Activated CD4-positive, alpha-beta T cell treated with anti-CD3 and anti-CD28 coated beads for 36 hours (primary cell): ENCODE measurements at places on chromosomes 1 and 21.

GRCh38 chr1:42756956-42757891, 9.6 kb downstream of the P3H1 start:
- DNase-seq: no peak

GRCh38 chr1:173168941-173169340, 38.2 kb downstream of the TNFSF4 start:
- DNase-seq: no peak

DNA sequence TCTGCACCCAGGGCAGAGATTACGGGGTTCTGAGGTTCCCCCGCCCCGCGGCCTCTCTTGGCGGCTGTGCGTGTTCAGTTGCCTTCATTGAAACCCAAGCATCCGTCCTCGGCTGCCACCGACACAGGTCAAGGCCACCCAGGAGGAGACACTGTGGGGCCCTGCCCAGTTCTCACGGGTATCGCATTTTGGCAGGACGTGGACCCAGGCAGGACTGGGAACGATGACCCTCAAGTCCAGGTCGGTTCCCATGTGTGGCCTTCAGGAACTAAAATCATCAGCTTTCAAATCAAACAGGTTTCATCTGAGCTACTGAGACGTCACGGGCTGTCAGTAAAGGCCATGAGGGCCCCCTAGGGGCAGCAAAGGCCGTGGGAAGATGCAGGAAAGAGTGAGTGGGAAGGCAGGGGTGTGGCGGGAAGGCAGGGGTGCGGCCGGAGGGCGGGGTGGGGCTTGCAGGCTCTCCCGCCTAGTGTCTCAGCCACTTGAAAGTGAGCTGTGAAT, 7.0 kb upstream of the C1orf174 start:
- DNase-seq: peak; percentile 72

DNA sequence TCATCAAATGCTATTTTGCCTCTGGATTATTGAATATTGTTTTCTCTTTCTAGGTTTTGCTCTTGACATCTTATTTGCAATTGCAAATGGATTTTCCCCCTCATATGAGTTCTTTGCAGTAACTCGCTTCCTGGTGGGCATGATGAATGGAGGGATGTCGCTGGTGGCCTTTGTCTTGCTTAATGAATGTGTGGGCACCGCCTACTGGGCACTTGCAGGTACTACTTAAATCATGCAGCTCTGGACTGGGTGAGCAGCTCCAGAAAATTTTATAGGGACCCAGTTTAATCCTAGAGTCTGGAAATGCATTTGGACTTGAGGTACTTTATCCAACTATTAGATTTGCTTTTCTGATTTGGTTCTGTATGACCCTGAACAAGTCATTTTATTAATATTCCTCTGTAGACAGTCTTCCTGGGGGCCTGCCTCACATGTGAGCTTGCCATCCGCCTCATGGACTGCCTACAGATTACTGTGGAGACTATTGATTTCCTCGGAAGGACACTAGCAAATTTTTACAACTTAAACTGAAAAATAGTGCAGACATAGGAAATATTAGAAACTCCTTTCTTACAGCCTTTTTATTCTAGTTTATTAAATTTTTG, 44.5 kb downstream of the SLC22A15 start:
- DNase-seq: peak; percentile 68

DNA sequence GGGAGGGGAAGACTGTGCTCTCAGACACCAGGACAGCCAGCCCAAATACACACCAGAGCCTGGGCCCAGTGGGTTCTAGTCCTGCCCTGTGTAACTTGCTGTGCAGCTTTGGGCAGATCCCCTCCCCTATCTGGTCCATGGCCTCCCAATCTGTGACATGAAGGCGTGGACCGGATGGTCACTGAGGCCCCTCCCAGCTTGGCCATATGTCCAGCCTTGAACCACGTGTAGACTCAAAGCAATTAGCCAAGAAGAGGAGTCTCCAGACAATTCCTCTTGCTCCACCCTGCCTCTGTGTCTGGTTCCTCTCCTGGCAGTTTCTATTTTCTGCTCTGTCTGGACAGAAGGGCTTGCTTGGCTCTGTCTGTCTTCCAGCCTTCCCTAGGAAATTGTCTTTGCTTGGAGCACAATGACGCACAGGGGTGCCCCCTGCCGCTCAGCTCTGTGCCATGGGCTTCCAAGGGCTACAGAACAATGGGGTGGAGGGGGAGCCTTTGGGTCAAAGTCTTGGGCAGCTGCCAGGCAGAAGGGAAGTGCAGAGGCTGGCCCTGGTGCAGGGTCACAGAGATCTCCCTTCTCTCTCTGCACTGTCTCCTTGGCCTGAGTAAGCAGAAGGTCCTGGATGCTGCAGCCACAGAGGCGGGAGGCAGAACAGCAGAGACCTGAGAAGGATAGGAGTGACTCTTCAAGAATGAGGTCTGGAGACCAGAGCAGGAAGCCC, 66.1 kb downstream of the TENT5C start:
- no peak for DNase-seq

- DNase-seq: no peak
Measured at GRCh38 chr1:65027666-65028358, 61.5 kb upstream of the JAK1 start.

DNA sequence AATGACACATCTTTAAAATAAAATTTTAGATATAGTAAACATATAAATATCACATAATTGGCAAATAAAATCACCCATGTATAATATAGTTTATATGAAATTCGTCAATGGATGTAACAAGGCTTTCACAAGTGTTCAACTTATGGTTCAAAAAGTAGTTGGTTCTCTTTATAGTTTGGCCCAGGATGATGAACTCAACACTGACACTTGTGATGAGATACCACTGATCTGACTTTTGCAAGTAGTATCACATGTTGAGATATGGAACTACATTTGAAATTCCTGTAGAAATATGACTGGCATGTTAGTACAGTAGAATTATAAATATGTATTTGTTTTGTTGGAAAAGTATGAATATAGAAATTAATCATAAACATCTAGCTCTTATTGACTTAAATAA, 1.8 kb downstream of the TNNI3K start:
- no peak for DNase-seq

DNA sequence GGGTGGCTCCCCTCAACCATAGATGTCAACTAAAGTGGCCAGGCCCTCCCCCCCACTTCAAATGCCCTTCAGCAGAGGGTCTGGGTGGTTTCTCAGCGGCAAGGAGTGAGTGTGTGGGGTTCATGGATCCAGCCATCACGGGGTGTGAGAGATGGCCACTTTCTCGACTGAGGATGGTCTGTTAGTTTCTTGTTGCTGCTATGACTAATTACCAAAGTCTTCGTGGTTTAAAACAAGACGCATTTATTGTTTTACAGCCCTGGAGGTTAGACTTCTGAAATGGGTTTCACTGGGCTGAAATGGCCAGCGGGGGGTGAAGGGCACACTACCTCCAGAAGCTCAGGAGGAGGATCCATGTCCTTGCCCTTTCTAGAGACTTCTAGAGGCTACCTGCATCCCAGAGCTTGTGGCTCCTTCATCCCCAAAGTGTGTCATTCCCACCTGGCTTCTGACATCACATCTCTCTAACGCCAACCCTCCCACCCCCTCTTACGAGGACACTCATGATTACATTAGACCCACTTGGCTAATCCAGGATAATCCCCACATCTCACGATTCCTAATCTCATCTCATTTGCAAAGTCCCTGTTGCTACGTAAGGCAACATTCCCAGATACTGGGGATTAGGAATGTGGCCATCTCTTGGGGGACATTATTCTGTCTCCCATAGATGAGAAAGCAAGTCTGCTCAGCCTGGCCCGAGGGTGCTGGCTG, 53.0 kb downstream of the EPHB2 start:
- DNase-seq: no peak

DNA sequence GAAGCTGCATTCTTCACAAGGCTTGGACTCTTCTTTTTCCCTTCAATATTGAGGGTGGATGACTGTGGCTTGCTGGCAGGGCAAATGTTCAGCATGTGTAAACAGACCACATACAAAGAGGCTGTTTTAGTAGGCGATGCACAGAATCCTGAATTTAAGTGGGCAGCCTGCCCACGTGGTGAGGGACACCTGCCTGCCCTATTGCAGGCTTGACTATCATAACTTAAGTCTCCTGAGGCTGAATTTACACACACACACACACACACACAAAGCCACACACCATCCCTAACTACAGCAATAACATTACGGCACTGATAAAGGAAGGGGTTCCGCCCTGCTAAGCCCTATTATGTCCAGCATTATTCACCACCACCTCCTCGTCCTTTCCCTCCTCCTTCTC, 15.9 kb downstream of the SYT2 start:
- DNase-seq: no peak

GRCh38 chr1:92096317-92096716, 16.2 kb downstream of the BTBD8 start:
- peak; percentile 39 for DNase-seq

- no peak for DNase-seq
Measured at GRCh38 chr1:213996320-213997037, 8.7 kb downstream of the PROX1 start.

DNA sequence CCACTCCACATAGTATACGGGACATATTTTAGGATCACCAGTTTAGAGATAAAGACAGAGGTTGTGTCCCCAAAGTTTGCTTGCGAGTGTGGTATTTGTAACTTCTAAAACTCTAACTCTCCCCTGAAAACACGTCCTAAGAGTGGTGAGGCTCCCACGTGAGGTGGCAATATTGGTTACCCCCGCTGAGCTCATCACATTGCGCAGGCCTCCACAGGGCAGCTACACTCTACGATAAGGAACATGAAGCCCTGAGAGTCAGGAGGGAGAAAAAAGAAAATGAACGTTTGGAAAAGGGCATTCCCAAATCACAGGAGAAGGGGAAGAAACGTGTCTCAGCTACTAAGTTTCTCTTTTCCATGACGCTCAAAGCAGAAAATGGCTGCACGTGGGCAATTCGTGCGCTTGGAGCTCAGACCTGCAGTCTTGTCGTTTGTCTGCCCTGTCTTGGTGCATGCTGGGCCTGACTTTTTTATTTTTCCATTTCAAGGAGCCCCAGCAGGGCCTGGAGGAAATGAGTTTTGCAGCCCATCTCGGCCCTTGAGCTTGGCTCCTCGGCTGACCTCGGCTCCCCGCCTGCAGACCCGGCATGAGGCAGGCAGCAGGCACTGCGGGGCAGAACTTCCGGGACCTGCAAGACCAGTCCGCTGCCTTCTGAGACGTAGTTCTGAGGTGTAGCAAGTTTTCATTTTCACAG, 25.7 kb downstream of the ERG start:
- no peak for DNase-seq

DNA sequence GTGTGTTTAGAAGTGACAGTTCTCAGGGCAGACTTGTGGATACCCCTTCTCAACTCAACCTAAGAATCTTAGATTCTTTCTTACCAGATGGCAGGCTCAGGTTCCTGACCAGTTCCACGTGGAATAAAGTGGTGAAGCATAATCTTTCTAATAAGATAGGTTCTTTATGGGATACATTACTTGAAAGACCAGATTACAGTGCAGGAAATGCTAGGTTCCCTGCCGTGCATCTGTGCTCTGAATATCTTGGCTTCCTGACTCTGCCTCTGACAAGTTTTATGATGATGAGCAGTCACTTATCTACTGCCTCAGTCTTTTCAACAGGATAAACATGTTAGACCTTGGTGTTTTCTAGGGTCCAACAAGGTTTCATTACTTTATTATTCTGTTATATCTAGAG, 207.9 kb upstream of the CACYBP start:
- DNase-seq: no peak

GRCh38 chr1:238647877-238648276, 738.5 kb upstream of the CHRM3 start:
- DNase-seq: no peak

DNA sequence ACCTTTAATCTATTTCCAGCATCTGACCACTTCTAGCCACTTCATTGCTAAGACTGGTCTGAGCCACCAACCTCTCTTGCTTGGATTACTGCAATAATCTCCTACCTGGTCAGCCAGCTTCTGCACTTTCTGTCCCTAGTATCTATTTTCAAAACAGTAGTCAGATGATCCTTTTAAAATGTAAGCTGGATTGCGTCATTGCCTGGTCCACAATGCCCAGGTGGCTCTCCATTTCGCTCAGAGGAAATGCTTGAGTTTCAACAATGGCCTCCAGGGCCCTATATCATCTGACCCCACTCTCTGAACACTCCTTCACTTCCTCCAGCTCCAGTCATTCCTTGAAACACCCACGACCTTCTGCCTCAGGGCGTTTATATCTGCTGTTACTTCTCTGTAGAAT, 2.3 kb downstream of the FYB2 start:
- peak; percentile 6 for DNase-seq

- DNase-seq: no peak
Measured at GRCh38 chr1:222946436-222946835, 131.6 kb downstream of the DISP1 start.

GRCh38 chr1:46991083-46991923, 32.2 kb upstream of the CYP4X1 start:
- no peak for DNase-seq

GRCh38 chr1:64680599-64680998, 64.3 kb upstream of the RAVER2 start:
- DNase-seq: no peak

GRCh38 chr1:98761219-98761865, 99.8 kb downstream of the SNX7 start:
- DNase-seq: peak; percentile 5

DNA sequence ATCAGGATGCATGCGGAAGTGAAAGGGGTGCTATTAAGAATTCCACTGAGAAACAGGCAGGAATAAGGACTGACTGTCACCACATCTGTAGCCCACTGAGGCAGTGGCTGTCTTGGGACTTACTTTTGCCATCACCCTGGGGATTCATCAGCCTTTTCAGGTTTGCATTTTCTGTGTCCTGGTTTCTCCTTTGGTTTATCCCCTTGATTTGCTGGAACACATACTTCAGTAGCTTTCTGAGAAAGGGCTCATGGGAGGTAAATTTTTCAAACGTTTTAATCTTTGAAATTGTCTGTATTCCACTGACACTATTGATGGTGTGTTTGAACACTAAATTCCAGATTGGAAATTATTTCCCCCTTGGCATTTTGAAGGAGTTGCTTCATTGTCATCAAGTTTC, 80.2 kb upstream of the ACTRT2 start:
- no peak for DNase-seq

DNA sequence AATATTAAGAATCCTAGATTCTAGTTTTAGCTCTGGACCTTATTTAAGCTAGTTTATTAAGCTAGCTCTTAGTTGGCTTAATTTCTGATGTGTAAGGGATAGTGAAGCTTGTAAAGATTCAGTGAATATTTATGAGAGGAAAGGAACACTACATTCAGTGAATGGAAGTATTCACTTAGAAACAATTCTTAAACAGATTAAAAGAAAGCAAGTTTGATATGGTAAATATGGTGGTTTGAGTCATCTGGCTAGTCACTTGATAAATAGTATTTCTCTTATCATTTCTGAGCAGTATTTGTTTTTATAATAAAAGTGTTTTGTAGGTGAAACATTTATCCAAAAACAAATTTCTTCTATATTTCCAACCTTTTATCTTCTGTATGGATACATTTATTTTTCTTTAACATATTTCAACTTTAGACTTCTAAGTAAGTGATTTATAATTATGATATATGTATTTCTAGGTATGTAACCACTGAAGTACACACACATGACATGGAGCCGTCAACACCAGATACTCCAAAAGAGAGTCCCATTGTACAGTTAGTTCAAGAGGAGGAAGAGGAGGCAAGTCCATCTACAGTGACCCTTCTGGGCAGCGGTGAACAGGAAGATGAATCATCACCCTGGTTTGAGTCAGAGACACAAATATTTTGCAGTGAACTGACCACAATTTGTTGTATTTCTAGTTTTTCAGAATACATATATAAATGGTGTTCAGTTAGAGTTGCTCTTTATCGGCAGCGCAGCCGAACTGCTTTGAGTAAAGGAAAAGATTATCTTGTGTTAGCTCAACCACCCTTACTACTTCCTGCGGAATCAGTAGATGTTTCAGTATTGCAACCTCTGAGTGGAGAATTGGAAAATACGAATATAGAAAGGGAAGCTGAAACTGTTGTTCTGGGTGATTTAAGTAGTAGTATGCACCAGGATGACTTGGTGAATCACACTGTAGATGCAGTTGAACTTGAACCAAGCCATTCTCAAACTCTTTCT, 55.6 kb downstream of the SUCO start:
- DNase-seq: peak; percentile 48
